ENCODE measurements at places on chromosomes 7 and 10.
A peak's percentile ranks its signal among the peaks of the same experiment; 100 is the strongest.

DNA sequence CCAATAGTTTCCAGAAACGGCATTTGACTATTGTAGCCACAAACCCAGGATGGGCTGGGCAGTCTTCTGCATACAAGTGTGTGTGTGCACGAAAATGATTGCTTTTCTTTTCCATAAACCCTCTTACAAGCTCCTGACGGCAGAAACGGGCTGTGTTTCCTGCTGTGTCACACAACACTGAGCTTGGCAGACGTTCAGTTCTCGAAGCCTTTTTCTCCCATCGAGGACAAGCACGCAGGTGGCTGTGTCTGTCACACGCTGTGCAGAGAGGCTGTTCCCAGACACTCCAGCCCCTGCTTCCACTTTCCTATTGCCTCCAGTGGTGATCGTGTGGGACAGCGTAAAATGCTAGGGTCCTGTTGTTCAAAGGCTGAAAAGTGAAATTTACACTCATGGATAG, 32.1 kb downstream of the RBAK start:
- no peak for DNase-seq

GRCh38 chr10:25639646-25640045, 294.4 kb upstream of the MYO3A start:
- no peak for DNase-seq

- DNase-seq = no peak
Observed at GRCh38 chr10:586151-586550, 103.3 kb downstream of the DIP2C start.

- DNase-seq = no peak
Observed at GRCh38 chr10:130074639-130075038, 36.0 kb downstream of the C10orf143 start.

- no peak for DNase-seq
Observed at GRCh38 chr10:36351159-36351558, 709.1 kb upstream of the FZD8 start.

GRCh38 chr10:73773152-73773879, 8.5 kb upstream of the CHCHD1 start:
- no peak for DNase-seq

DNA sequence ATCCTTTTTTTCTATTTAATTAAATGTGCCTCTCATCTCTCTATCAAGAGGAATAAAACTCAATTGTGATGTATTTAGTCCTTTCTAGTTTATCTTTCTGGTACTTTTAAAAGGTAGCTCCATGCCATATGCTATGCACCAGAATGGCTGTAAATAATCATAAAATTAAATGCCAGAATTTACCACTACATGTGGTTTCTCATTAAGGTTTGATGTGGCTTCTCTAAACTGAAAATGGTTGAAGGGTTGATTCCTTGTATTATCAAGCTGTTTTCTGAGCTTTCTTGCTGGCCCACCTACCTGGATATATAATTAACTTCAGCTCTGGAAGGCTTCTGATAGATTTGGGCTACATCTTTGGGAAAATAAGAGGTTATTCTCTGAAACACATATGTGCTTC, 171.9 kb upstream of the RHOBTB1 start:
- no peak for DNase-seq

- no peak for DNase-seq
Observed at GRCh38 chr10:74244097-74244685, 93.2 kb downstream of the ADK start.

DNA sequence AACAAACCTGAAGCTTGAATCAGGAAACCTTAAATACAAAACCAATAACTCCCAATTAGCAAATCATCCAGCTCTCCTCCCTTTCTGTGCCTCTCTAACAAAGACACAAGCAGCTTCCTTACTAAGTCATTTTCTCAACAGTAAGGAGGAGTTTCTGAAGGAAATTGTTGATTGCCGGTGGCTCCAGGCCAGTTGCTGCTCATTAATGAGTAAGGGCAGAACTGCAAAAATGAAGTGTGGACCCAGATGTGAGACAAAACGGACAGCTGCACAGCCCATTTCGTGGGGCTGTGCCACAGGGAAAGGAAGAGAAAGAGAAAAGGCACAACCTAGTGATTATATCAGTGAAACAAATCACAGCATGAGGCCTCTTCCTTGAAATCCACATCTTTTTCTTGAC, 42.8 kb upstream of the RHOBTB1 start:
- no peak for DNase-seq

GRCh38 chr10:97673736-97674525, 13.1 kb downstream of the AVPI1 start:
- no peak for DNase-seq

- no peak for DNase-seq
Observed at GRCh38 chr10:14748441-14748840, 26.3 kb downstream of the FAM107B start.

DNA sequence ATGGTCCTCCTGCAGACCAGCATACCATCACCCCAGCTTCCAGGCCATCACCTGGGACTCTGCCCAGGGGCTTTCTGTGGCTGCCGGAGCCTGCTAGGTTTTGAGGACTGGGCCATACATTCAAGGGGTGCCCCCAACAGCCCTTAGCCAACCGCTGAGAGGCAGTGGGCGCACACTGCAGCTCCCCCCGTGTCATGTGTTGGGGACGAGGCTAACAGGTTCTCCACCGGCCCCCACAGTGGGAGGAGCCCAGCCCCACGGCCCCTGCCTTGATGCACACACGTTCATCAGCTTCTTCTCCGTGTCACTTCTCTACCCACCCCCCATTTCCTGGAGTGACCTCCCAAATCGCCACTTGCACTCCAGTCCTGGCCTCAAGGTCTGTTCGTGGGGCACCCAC, 543.2 kb upstream of the FOXK1 start:
- no peak for DNase-seq

DNA sequence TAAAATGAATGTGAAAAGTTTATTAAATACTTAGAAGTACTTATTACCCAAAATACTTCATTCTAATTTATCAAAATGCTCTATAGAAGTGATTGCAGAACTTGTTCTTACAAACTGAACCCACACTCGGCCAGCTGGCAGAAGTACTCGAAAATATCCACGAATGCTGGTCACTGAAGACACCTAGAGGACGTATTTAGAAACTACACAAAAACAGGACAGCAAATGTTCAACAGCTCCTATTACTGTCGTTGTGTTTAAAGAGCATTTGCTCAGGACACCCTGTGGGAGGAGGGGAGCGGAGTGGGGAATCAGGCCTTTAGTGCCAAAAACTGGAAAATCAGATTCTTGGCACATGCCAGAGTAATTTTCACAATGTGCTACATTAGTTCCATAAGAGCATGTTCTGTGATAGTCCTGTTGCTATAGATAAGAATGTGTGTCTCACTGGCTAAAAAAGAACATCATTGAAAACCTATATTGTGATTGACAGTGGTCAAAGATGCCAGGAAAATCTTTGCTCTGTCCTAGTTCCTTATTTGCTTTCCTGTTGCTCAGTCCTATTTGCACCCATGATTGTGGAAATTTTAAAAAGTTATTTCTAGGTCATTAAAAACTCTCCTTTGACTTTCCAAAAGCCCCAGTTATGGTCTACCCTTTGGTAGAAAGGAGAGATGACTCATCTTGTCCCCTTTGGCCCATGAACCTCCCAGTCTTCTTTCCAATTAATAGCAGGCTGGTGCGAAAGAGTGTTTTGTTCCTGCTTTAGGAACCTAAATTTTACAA, 49.0 kb upstream of the NRBF2 start:
- peak; percentile 57 for DNase-seq

DNA sequence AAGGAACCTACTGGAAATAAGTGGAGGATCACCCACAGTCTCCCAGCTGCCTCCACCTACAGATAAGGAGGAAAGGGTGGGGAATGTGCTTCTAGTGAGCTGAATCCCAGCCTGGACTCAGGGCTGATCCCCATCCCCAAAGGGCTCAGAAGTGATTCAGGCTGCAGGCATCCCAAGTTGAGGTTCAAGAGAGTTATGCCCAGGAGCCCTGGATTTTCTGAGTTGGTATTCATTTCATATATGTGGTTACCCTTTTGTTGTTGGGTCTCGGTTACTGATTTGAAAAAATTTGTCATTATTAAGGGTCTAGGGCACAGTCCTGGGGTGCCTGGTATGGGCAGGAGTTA, 30.0 kb upstream of the SRGN start:
- DNase-seq = peak; percentile 44

DNA sequence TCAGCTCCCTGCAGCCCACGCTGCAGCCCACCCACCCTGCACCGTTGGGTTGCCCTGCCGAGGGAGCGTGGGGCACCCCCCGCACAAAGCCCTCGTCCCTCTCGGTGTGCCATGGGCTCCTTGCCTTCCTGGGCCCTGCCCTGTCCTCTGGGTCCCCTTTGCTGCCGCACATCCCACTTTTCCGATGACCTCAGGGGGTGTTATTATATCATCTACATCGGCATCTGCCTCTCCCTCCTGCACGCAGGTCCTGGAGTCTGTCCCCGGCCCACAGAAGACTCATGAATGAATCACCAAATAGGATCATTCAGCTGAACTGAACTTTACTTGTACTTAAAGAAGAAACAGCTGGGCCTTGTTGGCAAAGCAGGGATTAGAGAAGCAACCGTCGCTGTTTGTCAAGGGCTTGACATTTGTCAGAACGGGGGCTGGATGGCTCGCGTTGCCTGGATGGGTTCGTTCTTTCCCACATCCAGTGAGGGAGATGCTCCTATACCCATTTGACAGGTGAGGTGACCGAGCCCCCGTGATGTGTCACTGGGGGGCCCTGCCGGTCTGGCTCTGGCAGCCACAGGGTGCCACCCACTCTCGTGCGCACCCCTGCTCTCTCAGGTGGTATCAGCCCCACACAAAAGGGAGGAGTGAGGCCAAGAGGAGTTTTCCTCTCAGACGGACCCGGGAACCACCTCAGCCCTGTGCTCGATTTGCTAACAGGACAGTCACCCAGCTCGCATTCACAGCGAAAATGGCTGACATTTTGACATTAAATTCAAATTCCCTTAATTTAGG, 58.6 kb upstream of the EBF3 start:
- DNase-seq = peak; percentile 14

DNA sequence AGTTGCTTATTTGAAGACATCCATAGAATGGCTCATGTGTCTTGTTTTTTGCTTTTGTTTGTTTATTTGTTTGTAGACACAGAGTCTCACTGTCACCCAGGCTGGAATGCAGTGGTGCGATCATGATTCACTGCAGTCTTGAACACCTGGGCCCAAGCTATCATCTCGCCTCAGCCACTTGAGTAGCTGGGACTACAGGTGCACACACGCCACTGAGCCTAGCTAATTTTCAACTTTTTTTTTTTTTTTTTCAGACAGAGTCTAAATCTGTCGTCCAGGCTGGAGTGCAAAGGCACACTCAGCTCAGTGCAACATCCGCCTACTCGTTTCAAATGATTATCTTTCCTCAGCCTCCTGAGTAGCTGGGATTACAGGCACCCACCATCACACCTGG, 83.3 kb upstream of the KLF6 start:
- DNase-seq = no peak

GRCh38 chr7:98369726-98370125, 31.2 kb downstream of the BAIAP2L1 start:
- DNase-seq = no peak
